Choroid plexus epithelial cell (primary cell): ENCODE measurements at places on chromosomes 2 and 18.

- peak; percentile 45 for DNase-seq
These were observed 201.1 kb downstream of the SH3RF3 start for GRCh38 chr2:109330056-109330455.

DNA sequence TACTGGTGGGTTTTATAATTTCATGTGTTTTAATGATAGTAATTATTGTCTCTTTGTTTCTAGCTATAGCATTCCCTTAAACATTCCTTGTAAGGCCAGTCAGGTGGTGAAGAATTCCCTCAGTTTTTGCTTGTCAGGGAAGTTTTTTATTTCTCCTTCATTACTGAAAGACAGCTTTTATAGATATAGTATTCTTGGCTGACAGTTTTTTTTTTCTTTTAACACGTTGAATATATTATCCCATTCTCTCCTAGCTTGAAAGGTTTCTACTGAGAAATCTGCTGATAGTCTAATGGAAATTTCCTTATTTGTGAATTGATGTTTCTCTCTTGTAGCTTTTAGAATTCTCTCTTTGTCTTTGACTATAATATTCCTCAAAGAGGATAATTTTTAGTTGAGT, 46.8 kb downstream of the ASB1 start:
- no peak for DNase-seq

DNA sequence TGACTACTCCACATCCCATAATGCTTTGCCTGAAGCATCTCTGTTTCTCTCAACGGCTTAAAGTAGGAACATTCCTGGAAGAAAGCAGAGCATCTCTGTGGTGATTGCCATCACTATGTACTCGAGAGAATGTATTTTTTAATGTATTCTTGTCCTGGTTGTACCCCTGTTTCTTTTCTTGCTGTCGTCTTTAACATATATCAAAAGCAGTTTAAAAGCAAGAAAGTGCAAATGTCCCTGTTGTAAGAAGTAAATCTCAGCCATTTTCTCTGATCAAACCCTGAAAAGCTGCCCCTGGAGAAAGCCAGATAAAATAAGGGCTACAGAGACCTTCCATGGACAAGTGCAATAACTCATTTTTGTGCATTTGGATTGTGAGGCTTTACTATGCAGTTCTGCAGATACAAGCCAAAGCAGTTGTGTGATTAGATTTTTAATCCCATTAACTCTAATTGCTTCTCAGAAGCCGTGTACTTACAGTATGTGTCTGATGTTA, 70.8 kb downstream of the XIRP2 start:
- DNase-seq: no peak

DNA sequence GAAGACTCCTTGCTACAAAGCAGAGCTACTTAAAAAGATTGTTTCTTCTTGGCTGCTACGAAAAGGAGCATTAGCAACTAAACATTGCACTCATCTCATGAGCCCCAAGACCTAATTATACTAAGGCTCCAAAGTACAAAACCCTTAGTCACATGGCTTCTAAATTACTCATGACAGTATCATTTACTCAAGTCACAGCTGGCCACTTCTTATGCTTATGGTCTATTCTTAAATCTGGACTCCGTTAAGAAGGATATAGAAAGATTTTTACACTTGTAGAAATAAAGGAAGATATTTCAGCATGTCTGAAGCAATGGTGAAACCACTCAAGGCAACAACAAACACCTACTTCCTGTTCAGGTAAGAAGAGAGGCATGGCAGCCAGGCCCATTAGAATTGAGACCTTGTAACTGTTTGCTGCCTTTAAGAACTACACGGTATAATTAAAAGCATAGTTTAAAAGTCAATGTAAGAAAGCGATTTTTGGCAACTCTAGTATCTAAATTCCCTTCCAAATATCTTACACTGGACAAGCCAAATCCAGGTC, 12.7 kb downstream of the ANKRD44 start:
- no peak for DNase-seq
